Activated CD8-positive, alpha-beta memory T cell treated with anti-CD3 and anti-CD28 coated beads for 24 hours (primary cell): ENCODE measurements at places on chromosomes 16 and 17.

DNA sequence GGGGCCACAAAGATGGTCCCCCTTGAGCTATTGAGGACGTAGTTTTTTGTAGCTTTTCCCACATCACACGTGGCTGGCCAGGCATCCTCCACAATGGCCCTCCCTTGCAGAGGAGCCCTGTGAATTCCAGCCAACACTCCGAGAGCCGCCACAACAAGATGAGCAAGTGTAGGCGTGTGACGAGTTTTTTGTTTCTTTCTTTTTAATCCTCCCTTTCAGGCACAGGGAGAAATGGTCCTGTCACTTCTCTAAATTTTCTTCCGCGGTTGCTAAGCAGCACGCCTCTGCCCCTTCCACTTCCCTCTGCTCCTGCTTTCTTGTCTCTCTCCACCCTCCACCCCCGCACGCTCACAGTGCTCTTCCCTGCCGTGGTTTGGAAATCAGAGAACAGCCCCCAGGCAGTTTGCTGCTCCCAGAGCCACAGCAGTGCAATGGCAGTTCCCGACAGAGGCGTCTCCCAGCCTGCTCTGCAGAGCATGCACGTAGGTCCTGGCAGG, 68.0 kb upstream of the MRTFB start:
- no peak for DNase-seq

DNA sequence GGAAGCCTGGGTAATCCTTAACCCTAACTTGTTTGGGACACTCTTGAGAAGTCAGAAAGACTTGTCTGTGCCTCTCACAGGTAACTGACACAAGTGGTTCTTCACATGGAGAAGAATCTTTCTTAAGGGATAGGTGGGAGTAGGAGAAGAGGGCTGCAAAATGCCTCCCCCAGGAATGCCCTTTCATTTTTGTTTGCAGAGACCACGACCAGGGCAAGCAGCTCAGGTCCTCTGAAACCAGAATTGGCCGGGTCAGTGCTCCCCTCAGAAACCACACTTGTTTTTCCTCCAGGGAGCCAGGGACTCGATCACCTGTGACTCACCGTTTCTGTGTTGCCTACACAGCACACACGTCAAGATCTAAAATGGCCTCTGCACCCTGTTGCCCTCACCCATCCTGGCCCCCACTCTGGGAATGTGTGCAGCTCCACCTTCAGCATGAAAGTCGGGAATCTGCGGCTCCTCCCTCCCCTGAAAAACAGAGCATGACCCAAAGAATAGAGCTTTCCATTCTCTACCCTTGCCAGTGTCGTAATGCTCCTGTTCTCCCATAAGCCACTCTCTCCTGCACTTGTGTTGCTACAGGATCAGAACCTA, 36.1 kb downstream of the HNF1B start:
- DNase-seq = no peak

DNA sequence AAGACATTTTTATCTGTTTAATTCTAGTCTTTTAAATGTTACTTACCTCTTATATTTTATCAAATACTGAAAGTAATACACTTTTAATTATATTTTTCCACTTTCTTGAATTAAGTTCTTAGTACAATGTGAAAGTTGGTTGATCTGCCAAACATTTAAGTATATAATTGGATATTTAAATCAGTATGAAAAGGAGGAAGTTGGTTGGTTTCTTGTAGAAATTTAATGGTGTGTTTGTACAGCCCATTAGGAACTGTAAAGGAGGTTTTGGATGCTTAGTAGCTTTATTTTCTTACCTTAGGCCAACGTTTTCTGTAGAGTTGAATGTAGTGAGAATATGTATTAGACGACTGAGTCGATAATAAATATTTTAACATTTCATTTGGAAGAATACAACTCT, 5.4 kb downstream of the NFATC3 start:
- DNase-seq = no peak

DNA sequence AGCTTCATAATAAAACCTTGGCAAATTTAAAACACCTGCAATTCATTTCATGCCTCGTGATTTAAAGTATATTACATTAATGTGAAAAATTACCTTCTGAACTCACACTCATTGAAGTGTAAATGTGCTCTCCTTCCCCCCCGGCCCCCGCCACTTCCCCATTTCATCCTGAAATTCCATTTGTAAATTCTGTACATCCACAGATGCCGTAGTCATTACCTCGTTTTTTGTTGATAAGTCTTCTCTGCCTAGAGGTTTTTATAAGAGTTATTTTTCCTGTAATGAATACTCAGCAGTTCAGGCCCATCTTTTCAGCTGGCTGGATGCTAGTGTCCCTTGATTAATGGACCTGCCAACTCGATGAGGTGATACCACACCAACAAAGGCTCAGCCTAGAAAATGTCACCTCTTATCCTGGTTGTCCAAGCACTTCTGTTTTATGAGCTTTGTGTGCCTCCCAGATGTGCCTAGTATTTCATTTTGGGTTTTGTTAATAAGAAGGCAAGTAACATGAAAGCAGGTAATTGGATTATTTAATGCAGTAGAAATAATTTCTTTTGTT, 64.8 kb upstream of the KIFC3 start:
- DNase-seq = no peak

DNA sequence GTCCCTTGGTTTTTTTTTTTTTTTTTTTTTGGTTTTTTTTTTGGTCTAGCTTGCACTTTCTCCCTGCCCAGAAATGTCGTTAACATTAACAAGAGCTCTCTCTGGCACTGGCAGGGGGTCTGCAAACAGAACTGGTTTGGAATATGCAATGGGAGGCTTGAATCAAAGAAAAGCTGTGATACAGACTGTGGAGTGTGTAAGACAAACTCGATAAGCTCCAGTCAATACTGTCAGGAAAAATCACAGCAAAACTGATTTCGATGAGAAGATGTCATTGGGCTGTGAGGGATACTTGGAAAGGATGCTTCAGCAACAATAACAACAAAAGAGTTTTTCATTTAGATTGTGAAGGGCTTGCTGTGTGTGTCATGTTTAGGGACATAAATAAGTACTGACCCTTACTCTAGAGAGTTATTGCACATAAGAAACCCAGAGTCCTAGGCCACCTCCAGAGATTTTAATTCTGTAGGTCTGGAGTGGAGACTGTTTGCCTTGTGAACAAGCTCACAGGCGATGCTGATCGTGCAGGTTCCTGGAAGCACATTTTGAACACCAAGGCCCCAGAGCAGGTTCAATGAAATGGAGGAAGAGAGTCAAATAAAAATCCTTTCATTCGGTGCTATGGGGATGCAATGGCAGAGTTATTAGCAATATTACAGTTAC, 470.7 kb upstream of the RBFOX1 start:
- no peak for DNase-seq

DNA sequence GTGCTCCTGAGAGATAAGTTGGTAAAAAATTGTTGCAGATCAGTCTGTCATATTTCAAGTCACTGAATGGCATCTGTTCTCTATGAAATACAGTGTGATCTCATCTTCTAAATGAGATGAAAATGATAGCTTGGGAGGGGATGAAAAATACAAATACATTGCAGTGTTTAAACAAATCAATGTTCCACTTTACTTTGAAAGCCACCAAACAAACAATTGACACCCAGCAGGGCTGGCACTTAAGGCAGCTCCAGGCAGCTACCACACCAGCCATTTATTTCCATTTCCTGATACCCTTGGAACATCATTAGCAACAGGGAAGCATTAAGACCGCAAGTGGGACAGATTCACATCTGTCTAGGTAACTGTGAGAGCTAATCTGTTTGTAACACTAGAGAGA, 827.6 kb upstream of the KIF2B start:
- DNase-seq = no peak

GRCh38 chr16:48014349-48015135, 141.3 kb downstream of the ABCC12 start:
- DNase-seq = no peak

DNA sequence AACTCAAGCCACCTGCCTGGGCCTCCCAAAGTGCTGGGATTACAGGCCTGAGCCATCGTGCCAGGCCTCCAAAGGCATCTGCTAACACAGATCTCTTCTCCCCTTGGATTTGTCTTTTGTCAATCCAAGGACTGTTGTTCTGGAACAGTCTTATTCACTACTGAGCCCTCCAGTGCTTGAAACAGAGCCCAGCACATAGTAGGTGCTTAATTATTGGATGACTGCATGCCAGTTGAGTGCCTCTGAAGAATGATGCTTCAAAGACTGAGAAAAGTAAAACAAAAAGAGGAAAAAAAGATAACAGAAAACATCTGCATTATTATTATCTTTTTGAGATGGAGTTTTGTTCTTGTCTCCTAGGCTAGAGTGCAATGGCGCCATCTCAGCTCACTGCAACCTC, 1.7 kb upstream of the CRISPLD2 start:
- no peak for DNase-seq

DNA sequence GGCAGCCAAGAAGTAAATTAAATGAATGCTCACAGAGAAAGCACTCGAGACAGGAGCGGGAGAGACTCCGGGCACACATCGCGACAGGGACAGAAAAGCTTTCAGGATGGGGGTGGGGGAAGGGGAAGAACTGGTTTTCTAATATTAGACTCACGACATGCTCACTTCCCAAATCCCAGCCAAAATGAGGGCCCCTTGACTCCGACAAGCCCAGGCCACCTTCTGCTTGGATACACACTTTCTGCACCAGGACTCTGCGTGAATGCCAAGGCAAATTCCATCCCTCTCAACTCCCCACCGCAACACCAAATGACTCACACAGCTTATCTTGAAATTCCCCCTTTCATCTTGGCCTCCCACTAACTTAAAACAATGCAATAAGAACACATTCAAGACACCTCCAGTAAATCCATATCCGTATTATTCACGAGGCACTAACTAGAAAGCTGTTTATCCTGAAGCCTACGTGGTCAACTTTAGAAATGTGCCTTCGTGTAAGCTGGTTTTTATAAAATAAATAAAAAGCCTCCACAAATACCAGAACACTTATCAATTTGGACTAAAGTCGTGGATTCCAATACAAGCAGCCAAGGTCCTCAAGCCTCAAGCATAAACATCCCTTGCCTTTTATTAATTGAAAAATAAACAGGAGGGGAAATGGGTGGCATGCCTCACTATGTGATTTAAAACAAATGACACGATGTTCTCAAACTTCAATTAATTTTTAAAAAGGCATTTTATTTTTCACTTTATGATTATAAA, 46.1 kb downstream of the NXN start:
- no peak for DNase-seq

GRCh38 chr17:55584055-55584685, 72.9 kb upstream of the SMIM36 start:
- DNase-seq = no peak

- no peak for DNase-seq
Measured at GRCh38 chr16:83011939-83012338, 385.2 kb downstream of the CDH13 start.

DNA sequence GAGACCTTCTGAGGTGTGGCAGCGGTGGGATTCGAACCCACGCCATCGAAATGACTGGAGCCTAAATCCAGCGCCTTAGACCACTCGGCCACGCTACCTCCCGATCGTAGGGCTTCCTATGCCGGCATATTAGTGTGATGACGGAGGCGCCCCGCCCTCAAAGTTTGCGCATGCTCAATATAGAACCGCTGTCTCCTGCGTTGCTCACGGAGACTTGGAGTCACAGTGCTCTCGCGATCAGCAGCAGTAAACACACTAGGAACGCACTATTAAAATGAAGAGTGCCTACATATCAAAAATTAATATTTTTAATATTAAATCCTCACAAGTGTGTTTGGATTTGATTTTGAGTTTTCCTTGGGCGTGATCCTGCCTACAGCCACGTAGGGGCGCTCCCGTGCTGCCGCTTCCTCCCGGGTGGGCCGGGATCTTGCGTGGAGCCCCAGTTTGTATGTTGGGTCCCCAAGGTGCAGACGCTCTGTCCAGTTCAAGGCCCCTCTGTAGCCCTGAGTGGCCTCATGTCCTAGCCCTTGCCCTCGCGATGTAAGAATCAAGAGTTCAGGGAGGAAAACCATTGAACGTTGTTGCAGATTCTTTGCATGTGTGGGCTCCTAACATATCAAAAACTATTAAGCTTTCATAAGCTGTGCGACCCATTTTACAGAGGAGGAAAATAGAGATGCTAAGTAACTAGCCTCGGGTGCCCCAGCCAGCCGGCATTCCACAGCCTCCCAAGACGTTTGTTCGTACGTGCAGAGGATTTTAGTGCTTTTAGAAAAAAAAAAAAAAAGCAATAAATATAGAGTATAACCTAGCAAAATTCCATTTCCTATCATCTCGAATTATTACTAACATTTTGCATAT, 10.2 kb upstream of the EEF2K start:
- peak; percentile 100 for DNase-seq

GRCh38 chr17:10062691-10063385, 135.6 kb downstream of the GAS7 start:
- no peak for DNase-seq

DNA sequence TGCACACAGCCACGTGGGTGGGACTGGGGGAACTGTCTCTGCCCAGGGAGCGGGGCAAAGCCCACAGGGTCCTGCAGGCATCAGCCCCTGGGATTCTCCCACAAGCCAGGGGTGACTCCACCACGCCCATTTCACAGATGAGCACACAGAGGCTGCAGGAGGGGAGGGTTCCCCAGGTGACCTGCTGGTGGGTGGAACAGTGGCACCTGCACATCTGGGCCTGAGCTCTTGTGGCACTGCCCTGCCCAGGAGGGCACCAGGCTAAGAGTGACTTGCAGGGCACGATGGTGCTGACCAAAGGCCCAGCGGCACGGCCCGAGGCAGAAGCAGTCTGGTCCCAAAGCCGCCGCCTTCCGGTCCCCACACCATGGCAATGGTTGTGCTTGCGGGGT, 23.9 kb downstream of the PIEZO1 start:
- DNase-seq = no peak

DNA sequence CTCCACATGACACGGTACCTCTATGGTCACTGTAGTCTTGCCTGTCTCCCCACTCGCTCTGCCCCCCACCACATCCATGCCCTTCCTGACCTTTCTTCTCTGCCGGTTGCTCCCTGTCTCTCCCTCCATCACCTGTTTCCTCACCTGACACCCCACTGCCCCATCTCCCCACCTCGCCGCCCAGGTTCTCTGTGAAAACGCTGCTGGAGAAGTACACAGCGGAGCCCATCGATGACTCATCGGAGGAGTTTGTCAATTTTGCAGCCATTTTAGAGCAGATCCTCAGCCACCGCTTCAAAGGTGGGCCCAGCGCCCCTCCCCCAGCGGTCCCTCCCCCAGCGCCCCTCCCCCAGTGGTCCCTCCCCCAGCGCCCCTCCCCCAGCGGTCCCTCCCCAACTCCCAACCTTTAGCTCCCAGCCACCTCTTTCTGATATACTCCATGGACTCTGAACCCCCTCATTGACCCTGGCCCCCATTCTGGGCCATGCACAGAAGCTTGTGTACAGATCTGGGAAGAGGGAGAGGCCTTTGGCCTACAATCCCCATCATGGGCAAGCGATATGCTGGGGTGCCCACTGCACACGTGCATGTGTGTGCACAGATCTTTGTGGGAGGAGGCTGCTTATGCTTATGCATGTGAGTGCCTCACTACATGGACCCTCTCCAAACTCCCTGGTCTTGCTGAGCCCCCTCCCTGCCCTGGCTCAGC, 4.1 kb downstream of the RUNDC3A start:
- no peak for DNase-seq

GRCh38 chr17:61726977-61727376, 136.0 kb upstream of the NACA2 start:
- DNase-seq = no peak

GRCh38 chr17:48981927-48982539, 13.6 kb upstream of the GIP start:
- no peak for DNase-seq
